ENCODE measurements at places on chromosomes 3 and 15.
A peak's percentile ranks its signal among the peaks of the same experiment; 100 is the strongest.

- peak; percentile 77 for DNase-seq
Measured at GRCh38 chr15:68930268-68931022, at the start of gene SPESP1. SPESP1 (plus strand) TSS chr15:68930525; CDS start chr15:68930654, 129 bp downstream.

GRCh38 chr3:72143966-72144717 lies 359.2 kb upstream of the PROK2 start:
- DNase-seq = no peak

DNA sequence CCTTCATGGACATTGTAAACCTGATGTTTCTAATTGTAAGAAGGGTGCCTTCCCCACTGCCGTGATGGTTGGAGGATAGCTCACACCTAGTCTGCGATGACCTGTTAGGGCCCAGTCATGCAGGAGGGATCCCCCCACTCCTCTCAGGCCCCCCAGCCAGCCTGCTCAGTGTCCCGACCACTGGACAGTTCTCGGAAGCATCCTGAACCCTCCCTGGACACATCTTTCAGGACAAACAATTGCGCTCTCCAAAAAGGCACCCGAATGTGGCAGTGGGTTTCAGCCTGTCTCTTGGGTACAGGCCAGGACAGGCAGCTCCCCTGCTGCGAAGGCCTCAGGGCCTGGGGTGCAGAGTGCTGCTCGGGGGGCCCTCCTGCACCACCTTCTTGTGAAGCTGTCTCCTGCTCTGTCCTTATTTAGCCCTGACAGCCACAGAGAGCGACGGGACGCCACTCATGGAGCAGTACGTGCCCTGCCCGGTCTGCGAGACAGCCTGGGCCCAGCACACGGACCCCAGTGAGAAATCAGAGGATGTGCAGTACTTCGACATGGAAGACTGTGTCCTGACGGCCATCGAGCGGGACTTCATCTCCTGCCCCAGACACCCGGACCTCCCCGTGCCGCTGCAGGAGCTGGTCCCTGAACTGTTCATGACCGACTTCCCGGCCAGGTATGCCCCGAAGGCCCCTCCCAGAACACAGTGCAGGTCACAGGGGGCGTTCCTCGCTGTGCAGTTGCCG lies 132.3 kb downstream of the LRRK1 start:
- no peak for DNase-seq

DNA sequence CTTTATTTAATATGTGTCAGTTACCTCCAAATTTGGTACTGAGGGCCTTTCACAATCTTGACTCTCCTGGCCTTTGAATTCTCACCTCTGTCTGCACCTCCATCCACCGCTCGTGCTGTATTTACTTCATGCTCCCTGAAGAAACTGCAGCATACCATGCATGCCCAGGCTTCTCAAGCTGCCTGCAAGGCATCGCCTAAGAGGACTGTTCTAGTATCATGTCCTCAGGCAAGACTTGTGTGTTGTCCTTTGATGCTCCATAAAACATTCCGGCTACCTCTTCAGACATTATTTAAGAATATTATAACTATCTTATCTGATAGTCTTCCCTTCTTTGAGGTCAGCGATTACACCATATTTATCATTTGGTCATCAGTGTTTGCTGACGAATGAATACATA lies 682.5 kb downstream of the NR2F2 start:
- no peak for DNase-seq

DNA sequence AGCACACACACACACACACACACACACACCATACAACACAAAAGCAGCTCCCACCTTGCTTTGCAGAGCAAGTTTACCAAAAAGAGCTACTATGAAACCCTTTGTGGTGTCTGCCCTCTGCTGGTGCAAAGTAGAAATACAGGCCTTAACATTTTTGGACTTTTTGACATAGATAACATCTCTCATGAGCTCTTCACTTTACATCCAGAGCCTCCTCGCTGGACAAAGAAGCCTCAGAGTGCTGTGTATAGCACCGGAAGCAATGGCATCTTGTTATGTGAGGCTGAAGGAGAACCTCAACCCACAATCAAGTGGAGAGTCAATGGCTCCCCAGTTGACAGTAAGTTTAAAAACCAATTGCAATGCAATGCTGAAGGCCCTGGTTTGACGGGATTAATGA lies 157.9 kb downstream of the CHL1 start:
- DNase-seq = peak; percentile 46

DNA sequence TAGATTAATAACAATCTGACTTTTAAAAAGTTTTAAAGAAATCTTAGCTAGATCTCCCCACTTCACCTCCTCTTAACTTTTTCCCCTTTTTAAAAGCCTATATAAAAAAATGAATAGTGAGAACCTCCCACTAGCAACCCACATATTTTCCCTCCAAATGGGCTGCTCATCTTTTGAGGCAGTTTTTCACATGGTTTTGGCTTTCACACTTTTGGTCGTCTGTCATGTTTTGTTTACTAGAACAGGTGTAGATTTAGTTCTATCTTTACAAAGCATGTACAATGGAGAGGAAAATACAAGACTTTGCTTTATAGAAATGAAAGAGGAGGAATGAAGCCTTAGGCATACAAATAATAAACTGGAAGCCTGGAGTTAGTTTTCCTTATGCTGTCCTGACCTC lies 126.7 kb upstream of the EOMES start:
- DNase-seq = no peak

- DNase-seq = no peak
Measured at GRCh38 chr3:101779822-101780381, 891 bp downstream of the NXPE3 start.

DNA sequence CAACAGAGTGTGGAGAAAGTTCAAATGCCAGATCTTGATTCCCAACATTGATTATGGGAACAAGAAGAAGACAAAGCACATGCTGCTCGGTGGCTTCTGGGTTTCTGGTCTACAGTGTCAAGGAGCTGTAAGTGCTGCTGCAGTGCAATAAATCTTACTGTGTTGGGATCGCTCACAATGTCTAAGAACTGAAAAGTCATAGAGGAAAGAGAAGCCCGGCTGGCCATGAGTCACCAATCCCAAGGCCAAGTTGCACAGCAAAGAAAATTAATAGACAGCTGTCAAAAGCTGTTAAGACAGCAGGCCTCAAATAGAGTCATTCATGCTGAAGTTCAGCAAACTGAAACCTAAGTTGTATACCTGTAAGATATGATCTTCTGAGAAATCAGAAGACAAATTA lies 33.2 kb upstream of the SPPL2A start:
- DNase-seq = no peak

DNA sequence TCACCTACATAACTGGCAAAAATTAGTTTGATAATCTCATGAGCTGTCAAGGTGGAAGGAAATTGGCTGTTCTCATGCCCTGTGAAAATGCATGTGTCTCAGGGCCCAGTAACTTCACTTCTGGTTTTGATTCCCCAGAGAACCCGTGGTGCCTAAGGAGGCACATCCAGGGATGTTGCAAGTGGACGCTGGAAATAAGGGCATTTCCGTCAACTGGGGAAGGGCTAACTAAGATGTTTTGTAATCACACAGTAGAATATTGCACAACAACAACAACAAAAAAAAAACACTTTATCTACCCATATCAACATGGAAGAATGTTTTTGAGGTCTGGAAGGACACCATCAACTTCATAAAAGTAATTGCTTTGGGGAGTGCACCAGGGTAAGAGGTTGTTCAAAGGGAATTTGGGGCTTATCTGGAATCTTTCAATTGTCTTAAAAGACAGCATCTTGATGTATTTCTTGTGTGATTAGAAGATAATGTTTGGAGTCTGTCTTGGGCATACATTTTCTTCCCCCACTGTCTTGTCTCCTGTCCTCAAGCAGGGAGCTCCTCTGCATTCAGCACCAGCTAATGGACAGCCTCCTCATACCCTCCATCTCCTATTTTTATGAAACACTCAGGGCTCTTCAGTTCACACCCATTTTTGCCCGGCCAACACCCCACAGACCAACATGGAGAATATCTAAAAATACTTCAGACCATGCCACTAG lies 37.2 kb upstream of the PRR20G start:
- DNase-seq = no peak

GRCh38 chr3:171129827-171130226 lies 103.3 kb upstream of the SLC2A2 start:
- no peak for DNase-seq

DNA sequence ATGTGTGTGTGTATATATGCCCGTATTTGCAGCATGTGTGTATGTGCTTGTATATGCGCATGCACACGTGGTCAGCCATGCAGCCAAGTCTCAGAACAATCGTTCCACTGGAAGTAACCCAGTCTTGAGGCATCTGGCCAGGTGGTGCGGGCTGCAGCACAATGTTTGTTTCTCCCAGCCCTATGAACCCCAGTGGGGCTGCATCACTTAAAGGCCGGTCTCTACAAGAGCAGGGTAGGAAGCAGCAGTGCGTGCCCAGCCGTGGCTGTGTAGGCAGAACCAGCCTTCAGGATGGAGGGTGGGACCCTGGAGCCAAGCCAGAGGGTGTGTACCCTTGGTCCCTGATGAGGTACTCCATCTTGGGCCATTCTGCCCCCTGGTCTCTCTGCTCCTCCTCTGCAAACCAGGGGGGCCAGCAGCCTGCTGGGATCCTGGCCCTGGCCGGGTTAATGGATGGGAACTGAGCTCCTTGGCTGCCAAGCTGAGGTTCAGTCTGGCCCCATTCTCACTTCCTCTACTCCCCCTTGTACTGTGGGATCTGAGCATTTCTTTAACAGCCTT lies 11.8 kb downstream of the KLF13 start:
- DNase-seq = peak; percentile 61

GRCh38 chr3:119562307-119562961 lies 3.0 kb upstream of the CD80 start:
- DNase-seq = no peak

- DNase-seq = peak; percentile 35
Measured at GRCh38 chr3:133237380-133237779, 162.5 kb upstream of the BFSP2 start.

GRCh38 chr3:68306571-68306970 lies 625.8 kb downstream of the TAFA4 start:
- DNase-seq = peak; percentile 6

DNA sequence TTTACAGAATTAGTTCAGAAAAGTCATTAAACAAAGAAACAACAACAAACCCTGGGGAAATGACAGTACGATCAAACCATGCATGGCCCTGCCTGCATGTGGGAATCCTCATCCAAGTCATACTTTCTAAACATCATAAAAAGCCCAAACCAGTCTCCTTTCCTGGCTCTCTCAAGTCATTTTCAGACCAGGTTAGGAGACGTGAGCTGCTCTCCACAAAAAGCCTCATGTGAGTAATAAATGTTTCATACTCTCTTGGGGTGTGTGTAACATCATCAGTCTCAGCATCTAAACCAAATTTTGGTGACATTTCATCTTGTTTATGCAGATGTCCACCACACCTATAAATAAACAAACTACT lies 18.9 kb downstream of the GREM1 start:
- DNase-seq = no peak

DNA sequence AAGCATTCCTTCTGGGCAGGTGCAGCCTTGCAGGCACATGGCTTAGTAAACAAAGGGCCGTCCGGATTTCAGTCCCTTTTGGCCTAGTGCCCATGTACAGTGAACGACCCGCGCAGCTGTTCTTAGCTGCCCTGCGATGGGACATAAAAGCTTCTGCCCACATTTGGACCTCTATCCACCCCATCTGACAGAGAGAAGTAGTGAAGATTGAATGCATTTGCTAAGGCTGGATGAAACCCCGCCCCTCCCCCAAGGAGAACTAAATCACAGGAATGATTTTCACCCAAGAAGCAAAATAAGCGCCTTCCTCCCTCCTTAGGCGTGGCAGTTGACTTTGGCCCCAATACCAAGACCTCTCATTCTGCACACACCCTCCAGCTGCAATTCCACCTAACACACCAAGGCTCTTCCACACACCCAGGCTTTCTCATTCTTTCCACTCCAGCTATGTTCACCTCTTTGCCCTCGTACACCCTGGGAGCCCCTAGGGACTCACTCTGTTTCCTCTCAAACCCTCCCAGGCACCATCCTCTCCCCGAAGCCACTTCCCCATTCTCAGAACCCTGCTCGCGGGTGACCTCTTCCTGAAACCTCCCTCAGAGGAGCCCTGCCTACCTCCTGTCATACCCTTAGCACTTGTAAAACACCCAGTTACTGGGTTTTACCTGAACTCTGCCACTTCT lies 14.1 kb upstream of the HRH1 start:
- peak; percentile 62 for DNase-seq

DNA sequence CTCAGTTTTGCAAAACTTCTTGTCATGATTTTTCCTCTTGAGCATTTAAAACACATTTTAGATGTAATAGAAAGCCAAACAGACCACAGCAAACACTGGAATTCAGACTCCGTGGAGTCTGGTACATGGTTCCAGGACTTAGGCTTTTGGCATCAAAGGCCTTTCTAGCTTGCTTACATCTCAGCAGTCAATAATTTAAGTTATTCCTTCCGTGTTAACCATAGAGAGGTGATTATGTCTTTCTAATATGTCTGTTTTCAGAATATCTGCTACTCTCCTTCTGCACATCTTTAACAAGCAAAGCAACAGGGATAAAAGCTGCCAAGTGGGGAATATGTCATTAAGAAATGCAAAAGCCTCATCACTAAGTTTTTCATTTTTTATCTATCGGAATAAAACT lies 171.7 kb upstream of the CRBN start:
- DNase-seq = no peak

DNA sequence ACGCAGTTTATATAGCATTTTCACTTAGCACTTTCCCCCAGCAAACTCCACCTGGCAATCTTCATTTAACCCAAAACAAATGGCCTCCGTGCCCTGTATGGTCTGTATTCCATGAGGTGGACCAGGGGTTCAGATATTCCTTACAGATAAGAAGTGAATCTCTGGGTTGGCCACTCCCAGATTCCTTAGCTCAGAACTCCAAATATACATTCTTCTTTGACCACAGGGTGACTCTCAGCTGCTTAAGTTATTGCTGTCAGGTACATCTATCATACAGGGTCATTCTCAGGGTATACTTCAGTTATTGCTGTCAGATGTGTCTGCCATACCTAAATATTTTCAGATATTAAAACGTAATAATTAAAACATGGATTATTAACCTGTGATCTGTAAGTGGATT lies 229.8 kb downstream of the TBL1XR1 start:
- DNase-seq = no peak

GRCh38 chr3:128808672-128809071 lies 70.7 kb upstream of the ACAD9 start:
- no peak for DNase-seq

DNA sequence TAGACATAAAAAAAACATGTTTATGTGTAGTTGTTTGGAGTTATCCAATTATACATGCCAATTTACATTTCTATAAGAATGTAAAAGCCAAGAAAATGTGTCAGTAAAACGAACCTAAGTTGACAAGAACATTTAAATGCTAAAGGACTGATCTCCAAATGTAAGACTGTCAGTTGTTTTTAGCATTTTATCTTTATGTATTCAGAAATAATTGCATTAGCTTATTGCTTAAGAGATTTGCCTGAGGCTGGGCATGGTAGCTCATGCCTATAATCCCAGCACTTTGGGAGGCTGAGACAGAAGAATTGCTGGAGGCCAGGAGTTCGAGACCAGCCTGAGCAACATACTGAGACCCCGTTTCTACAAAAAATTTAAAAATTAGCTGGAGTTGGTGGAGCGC lies 26.9 kb downstream of the PXK start:
- DNase-seq = no peak

DNA sequence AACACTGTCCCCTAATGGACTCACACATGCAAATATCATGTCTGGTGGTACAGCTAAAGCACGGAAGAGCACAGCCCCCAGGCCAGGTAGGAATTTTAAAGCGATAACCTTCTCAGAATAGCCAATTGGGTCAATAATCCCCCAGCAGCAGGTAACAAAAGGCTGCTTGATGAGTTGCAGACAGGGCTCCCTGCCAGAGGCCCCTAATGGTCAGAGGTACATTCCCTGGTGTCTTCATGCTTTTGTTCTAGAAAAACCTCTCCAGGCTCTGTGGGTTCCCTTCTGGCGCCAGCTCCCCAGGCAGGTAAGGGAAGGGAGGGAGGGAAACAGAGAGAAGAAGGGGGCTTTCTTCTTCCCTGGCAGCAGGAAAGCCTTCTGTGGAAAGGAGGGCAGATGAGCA lies 43.4 kb upstream of the PRTG start:
- DNase-seq = no peak

Data from muscle of back (tissue), 13 donors.